ENCODE measurements at places on chromosomes 2 and 18.

DNA sequence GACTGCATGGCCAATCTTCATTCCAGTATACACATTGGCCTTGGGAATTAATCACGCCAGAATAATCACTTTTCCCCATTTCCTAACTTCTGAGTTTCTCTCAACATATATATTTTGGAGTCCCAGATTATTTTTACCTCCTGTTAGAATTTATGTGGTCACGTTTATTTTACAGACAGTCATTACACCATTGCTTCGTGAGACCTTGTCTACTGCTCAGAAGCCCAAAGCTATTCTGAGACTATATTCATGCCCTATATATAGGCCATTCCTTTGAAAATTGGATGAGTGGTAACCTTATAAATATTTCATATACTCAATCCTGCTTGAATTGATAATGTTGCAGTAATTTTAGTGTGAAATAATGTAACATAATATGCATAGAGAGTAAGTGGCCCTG, 610.0 kb upstream of the CDH2 start:
- DNase-seq = no peak

GRCh38 chr18:47519706-47520105, 268.2 kb upstream of the SKOR2 start:
- DNase-seq = no peak

- no peak for DNase-seq
Measured at GRCh38 chr2:80519121-80519643, 214.6 kb upstream of the LRRTM1 start.

DNA sequence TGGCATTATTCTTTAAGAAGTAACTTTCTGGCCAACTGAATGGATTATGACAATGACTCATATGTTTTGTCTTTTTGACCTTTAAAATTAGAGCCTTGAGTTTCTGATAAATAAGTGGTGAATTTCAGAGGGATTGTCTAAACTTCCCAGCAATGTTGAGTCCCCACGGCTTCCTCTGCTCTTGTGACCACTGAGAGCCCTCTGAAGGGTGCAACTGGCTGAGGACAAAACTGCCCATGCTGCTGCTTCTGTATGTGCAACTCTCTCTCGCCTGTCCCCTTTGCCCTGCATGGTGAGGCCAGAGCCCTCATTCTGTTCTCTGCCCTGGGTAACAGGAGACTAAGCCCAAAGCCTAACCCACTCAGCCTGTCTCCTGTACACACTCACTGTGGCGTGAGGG, 52.7 kb upstream of the SLC14A1 start:
- no peak for DNase-seq

GRCh38 chr2:188326290-188326668, 34.6 kb downstream of the GULP1 start:
- DNase-seq = no peak

- DNase-seq = no peak
Measured at GRCh38 chr18:70195014-70195614, 10.4 kb downstream of the RTTN start.

DNA sequence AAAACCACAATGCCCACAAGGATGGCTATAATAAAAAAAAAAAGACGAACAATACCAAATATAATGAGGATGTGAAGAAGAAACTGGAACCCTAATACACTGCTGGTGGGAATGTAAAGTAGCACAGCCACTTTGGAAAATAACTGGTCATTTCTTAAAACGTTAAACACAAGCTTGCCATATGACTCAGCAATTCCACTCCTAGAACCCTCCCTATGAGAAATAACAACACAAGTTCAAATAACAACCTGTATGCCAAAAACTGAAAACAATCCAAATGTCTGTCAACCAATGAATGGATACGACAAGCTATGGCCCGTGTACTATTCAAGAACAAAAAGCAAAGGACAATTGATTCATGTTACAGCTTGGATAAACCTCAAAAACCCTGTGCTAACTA, 7.0 kb upstream of the ALPK2 start:
- DNase-seq = peak; percentile 63

- no peak for DNase-seq
Measured at GRCh38 chr2:65638443-65638842, 206.0 kb upstream of the SPRED2 start.

DNA sequence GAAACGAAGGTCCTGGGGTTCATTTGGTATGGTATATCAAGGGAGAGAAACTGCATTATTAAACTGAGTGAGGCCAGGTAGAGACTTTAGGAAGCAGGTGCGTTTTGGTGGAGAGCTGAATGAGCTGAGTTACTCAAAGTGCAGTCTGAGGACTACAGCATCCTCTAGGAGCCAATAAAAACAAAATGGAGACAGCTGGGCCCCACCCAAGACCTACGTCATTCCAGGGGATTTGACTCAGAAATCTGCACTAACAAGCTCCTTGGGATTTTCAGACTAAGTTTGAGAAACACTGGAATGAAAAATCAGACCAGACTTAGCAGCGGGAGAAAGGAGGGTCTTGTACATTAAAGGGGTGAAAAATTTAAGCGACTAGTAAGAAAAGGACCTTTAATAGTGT, 131.5 kb downstream of the UXS1 start:
- no peak for DNase-seq

GRCh38 chr2:241770936-241771285, 5.7 kb upstream of the GAL3ST2 start:
- no peak for DNase-seq

GRCh38 chr2:186546846-186547245, 43.0 kb upstream of the ITGAV start:
- DNase-seq = no peak

GRCh38 chr2:47782381-47782670, 619 bp upstream of the MSH6 start:
- DNase-seq = no peak
